ENCODE measurements at places on chromosomes 4 and X.

DNA sequence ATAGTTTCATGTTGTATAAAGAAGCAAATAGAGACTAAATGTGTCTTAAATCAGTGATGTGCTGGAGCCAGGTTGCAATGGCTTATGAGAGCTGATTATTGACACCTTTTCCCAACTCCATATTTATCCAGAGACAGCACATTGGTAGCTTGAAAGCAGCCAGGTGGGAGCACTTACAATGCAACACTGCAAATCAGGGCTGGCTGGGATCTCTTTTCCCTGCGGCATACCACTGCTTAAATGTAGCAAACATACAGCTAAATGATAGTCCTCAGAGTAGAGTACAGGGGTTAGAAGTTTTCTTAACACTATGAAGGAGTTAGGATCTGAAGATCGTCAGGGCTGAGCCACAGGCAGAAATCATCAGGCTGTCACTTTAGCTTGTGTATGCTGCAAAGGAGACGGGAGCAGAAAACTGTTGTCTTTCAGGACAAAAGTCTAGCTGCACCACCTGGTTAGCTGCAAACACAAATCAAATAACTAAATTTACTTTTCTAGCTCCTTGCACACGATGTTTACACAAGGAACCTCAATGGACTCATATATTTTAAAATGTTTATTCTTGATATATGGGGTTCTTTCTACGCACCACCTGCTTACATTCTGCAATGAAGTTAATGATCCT, 527.3 kb downstream of the TLL1 start:
- no peak for DNase-seq

DNA sequence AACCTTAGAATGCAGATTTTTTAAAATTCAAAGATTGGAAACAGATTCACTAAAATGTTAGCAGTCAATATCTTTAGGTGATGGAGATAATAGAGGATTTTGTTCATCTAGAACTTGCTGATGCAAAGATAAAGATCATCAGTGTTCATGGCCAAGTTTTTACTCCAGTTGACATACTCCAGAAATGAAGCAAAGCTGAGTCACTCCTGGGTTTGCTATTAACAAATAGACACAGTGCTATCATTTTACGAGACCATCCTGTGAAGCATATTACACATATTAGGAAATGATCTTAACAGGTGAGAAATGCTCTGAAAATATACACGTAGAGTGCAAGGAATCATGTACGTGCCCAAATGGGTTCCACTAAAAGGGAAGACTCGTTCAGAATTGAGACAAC, 170.6 kb upstream of the FAM9B start:
- no peak for DNase-seq

DNA sequence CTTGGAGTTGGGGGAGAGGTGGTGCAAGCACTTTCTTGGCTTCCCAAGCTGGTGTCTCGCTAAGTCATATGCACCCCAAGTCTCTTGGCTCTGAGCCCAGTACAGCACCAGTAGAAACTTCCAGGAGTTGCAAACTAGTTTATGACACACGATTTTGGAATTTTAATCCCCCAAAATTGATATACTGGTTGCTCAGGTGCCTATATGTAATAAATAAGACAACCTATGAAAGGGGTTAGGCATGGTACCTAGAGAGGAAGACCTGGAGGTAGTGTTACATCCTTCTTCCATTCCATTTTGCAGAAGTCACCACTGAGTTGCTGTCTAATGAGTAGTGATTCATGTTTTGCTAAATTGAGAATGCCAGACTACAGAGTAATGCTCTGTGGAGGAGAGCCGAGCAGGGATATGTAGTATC, 4.3 kb upstream of the SLC4A4 start:
- no peak for DNase-seq

GRCh38 chr4:87053176-87053658, 118.4 kb downstream of the AFF1 start:
- no peak for DNase-seq
